ENCODE measurements at places on chromosomes 5 and 9.

DNA sequence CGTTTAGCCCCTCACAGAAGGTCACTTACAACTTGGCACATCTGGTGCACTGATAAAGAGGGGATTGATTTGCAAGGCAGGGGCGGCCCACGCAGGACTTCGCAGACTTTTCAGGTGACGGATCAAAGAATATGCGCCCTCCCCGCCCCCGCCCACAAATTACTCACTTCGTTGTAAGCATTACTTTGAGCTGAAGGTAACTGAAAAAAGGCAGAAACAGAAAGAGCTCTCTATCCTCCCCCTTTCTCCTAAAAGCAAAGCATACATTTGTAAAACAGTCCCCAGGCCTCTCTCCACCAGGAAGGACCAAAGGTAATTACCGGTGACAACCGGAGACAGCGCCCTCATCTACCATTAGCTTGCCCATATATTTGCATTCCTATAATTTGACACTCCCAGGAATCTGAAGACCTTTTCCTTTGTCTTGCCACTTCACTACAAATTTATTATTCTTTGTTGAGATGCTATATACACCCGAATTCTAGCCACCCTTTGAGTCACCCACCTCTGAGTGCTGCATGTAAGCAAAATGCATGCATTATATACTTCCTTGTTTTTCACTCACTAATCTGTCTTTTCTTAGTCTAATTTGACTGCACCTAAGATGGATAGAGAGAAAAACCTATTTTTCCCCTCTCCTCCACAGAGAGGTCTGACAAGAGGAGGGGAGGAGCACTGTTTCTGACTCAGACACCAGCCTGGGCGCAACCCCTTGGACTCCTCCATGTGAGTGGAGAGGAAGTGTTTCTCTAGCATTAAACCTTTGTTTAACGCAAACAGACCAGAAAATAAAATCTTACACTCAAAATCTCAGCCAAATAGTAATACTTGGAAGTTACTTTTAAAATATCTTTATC is 74.7 kb upstream of the SPIN1 start:
- H3K27ac ChIP-seq: peak overlapping the region; percentile 91
- no peaks in the 10 kb centered on the region for H3K27me3 ChIP-seq
- H3K4me3 ChIP-seq: peak overlapping the region; percentile 35
- peak; percentile 87 for DNase-seq
- H3K4me1 ChIP-seq: peaks cover 37% of the 10 kb centered on the region
- H3K36me3 ChIP-seq: no peaks in the 10 kb centered on the region

- H3K4me3 ChIP-seq: no peak overlapping the region
- DNase-seq: no peak
- H3K4me1 ChIP-seq: peaks cover 12% of the 10 kb centered on the region
- no peaks in the 10 kb centered on the region for H3K27me3 ChIP-seq
- no peaks in the 10 kb centered on the region for H3K36me3 ChIP-seq
These were observed 8.8 kb downstream of the AK8 start for GRCh38 chr9:132869266-132869665.

DNA sequence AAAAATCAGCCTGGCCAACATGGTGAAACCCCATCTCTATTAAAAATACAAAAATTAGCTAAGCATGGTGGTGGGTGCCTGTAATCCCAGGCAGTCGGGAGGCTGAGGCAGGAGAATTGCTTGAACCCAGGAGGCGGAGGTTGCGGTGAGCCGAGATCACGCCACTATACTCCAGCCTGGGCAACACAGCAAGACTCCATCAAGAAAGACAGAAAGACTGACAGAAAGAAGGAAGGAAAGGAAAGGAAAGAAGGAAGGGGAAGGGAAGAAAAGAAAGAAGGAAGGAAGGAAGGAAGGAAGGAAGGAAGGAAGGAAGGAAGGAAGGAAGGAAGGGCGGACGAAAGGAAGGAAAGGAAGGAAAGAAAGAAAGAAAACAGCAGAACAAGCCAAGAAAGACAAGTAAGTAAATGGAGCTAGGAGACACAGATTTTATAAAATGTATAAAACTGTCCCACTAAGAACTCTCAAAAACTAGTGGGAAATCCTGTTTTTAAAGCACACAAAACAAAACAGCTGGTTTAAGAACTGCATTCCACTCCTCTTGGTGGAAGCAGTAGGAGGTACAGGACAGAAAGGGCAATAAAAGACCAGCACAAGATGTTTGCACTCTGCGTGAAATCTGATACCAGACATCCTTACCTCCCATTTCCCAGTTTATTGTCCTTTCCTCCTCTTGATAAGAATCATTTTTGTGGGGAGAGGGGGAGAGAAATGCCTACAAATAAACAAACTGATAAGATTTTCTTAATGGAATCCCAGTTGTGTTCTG is 46.7 kb downstream of the MYO10 start:
- H3K27me3 ChIP-seq: peaks cover 3% of the 10 kb centered on the region
- DNase-seq: no peak
- H3K36me3 ChIP-seq: no peaks in the 10 kb centered on the region

DNA sequence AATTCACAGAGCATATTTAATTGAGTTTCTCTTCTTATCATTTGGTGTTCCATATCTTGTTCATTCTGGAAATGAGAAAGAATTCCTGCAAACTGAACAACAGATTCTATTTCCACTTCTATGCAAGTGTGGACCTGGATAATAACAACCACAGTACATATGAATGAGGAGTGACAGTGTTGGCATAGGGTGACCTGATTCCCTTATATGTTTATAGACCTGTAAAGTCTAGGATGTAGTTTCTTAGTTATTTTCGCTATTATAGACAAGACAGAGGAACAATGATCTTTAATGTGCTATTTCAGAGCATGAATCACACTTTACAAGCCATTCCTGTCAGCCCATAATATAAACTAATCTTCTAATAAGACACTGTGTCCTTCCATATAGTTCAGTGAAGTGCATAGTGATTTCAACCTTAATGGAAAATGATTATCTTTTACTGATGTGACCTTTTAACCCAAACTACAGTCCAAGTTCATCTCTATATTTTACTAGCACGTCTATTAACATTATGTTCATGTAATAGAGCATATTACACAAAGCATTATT is 88.2 kb upstream of the FAM174A start:
- DNase-seq: no peak
- H3K4me1 ChIP-seq: no peaks in the 10 kb centered on the region
- peaks cover 1% of the 10 kb centered on the region for H3K27me3 ChIP-seq
- H3K27ac ChIP-seq: no peak overlapping the region

- no peak overlapping the region for H3K27ac ChIP-seq
- H3K4me3 ChIP-seq: no peak overlapping the region
- H3K36me3 ChIP-seq: no peaks in the 10 kb centered on the region
- no peaks in the 10 kb centered on the region for H3K4me1 ChIP-seq
- H3K27me3 ChIP-seq: no peaks in the 10 kb centered on the region
- DNase-seq: no peak
These were observed 28.1 kb upstream of the SPINK4 start for GRCh38 chr9:33211695-33212393.

GRCh38 chr5:38569180-38569579 is 12.7 kb upstream of the LIFR start:
- DNase-seq: no peak
- no peaks in the 10 kb centered on the region for H3K4me1 ChIP-seq
- no peaks in the 10 kb centered on the region for H3K36me3 ChIP-seq
- no peak overlapping the region for H3K27ac ChIP-seq
- peaks cover 13% of the 10 kb centered on the region for H3K27me3 ChIP-seq
- no peak overlapping the region for H3K4me3 ChIP-seq

All from activated CD8-positive, alpha-beta T cell treated with anti-CD3 and anti-CD28 coated beads for 36 hours (primary cell).